ENCODE measurements at places on chromosomes 11 and 22. TPM values are rescaled to one million over a fixed set of nuclear protein-coding genes. Genes with fewer than 3 reads are reported as not detected.

GRCh38 chr11:33942954-33943353, 51.1 kb upstream of the LMO2 start:
- no peak for DNase-seq
- no peaks in the 10 kb centered on the region for H3K4me1 ChIP-seq
- no peak overlapping the region for H3K4me3 ChIP-seq
- H3K27ac ChIP-seq, result no peak overlapping the region

DNA sequence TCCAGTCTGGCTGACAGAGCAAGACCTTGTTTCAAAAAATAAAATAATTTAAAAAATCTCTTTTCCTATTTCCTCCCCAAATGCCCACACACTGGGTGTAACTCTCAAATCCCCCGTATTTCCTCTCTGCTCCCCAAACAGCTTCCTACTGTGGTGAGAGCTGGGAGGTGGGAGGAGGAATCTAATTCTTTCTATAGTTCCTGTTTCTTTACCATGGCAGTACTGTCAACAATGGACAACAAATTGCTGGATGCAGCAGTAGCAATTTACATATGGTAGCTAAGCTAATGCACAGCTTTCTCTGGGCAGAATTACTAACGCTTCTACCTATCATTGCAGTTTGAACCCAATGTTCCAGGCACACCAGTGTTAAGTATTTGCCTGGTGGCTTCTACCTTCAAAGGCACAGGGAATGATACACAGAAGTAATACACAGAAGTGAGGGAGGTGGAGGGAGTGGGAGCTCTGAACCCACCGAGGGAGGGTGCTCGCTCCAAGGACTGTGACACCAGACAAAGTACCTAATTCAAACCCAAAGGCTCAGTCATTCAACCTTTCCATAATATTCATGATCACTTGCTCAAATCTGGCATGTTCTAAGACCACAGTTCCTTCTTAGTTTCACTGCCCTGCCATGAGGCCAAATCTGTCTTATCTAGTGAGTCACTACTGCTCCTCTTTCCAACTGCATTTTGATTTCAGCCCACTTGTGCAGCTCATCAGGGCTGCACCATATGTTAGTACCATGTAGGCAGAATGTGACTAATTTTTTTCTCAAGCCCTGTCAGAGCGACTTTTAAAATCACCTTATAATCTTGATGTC, 37.9 kb downstream of the CELF1 start:
- H3K27me3 ChIP-seq, result no peaks in the 10 kb centered on the region
- H3K27ac ChIP-seq, result peak overlapping the region; percentile 73
- peak; percentile 48 for DNase-seq
- H3K36me3 ChIP-seq, result peaks cover 16% of the 10 kb centered on the region
- H3K4me1 ChIP-seq, result peaks cover 75% of the 10 kb centered on the region
- peak overlapping the region; percentile 29 for H3K4me3 ChIP-seq

DNA sequence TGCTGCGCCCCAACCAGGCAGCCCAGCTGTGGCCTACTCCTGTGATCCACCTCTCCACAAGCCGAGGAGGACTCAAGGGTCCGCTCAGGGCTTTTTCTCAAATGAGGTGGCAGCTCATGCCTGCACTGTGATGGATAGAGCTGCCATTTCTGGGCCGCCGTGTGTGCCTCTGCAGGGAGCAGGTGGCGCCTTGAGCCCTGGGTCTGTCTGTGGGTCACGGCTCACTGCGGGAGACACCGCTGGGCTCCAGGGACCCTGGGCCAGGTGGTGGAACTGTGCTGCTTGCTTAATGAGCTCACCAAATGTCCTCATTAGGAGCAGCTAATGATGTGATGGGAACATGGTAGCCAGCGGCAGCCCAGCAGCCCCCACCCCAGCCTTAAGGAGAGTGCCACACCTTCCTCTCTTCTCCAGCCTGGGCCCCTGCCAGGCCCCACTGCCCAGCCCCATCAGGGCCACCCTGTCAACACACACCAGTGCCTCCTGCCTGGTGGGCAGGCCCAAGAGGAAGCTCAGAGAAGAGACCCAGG, 50.8 kb downstream of the DHCR7 start:
- no peak overlapping the region for H3K27ac ChIP-seq
- H3K36me3 ChIP-seq, result no peaks in the 10 kb centered on the region
- no peak for DNase-seq
- H3K27me3 ChIP-seq, result no peaks in the 10 kb centered on the region
- no peaks in the 10 kb centered on the region for H3K4me1 ChIP-seq
- H3K4me3 ChIP-seq, result no peak overlapping the region

GRCh38 chr22:28348613-28349609, 330.7 kb downstream of the TTC28 start:
- H3K4me3 ChIP-seq, result no peak overlapping the region
- no peaks in the 10 kb centered on the region for H3K4me1 ChIP-seq
- no peak for DNase-seq
- no peaks in the 10 kb centered on the region for H3K36me3 ChIP-seq
- H3K27me3 ChIP-seq, result no peaks in the 10 kb centered on the region

DNA sequence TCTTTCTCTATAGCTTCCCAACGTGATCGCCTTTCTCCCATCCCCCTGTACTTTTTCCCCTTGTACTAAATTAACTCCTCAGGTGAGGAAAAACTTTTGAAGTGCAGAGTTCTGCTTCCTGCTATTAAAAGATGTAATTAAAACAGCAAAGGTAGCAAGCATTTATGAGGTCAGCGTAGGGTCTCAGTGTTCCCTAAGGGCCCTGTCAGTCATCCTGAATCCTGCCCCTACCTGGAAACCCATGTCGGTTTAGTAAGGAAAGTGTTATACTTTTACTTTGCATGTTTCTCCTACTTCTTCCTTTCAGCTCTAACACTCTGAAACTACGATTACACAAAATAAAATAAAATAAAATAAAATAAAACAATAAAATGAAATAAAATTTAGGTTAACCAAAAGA, 1.3 kb upstream of the HBB start:
- no peaks in the 10 kb centered on the region for H3K4me1 ChIP-seq
- no peak overlapping the region for H3K4me3 ChIP-seq
- H3K36me3 ChIP-seq, result no peaks in the 10 kb centered on the region

DNA sequence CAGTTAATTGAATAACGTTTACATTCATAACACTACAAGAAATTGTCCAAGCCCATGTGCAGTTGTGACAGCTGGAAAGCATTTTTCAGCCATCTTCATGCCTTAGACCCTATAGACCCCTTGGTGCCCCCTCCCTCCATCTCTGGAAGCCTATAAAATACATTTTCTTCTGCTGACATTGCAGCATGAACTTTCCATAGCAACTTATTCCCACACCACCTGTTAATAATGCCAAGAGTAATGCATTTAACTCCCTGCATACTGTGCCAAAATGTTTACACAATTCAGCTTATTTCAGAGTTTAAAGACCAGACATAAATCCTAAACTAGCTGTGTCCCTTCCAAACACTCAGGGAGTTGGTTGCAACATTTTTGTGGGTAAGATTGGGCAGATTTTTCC, 143.0 kb upstream of the ARHGAP20 start:
- no peak for DNase-seq
- peaks cover 9% of the 10 kb centered on the region for H3K27me3 ChIP-seq
- H3K4me3 ChIP-seq, result no peak overlapping the region
- H3K4me1 ChIP-seq, result no peaks in the 10 kb centered on the region
- no peaks in the 10 kb centered on the region for H3K36me3 ChIP-seq
- H3K27ac ChIP-seq, result no peak overlapping the region

- H3K4me3 ChIP-seq, result no peak overlapping the region
- H3K27ac ChIP-seq, result no peak overlapping the region
- no peak for DNase-seq
- peaks cover 55% of the 10 kb centered on the region for H3K27me3 ChIP-seq
These were observed 2.7 kb downstream of the FAT3 start for GRCh38 chr11:92227230-92227814.

GRCh38 chr11:16999116-16999515, 15.1 kb downstream of the PLEKHA7 start:
- DNase-seq, result no peak
- H3K27me3 ChIP-seq, result peaks cover 5% of the 10 kb centered on the region
- no peaks in the 10 kb centered on the region for H3K4me1 ChIP-seq
- no peak overlapping the region for H3K27ac ChIP-seq
- no peaks in the 10 kb centered on the region for H3K36me3 ChIP-seq

The FXYD2 gene
- 8.3 TPM for total RNA-seq

- H3K36me3 ChIP-seq, result peaks cover 10% of the 10 kb centered on the region
- no peak overlapping the region for H3K4me3 ChIP-seq
- H3K27ac ChIP-seq, result no peak overlapping the region
- H3K4me1 ChIP-seq, result peaks cover 33% of the 10 kb centered on the region
These were observed 4.9 kb downstream of the NDUFC2 start for GRCh38 chr11:78074756-78075155.

DNA sequence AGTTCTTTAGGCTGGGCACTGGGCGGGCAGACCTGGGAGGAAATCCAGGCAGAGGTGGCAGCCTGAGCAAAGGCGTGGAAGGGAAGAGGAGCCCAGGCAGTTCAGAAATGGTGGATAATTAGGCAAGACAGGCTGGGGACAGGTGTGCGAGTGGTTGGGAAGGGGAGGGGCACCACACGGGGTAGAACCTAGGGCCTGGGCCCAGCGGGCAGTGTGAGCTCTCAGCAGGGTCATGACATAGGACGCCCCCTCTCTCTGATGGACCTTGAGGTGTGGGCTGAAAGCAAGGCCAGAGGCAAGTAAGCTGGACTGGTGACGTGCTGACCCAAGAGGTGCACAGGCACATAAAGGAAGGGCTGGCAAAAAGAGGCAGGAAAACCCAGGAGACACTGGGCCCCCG, 6.8 kb downstream of the UFD1 start:
- H3K4me3 ChIP-seq, result no peak overlapping the region
- H3K27ac ChIP-seq, result no peak overlapping the region
- peaks cover 16% of the 10 kb centered on the region for H3K36me3 ChIP-seq
- no peak for DNase-seq
- H3K4me1 ChIP-seq, result peaks cover 14% of the 10 kb centered on the region

GRCh38 chr11:11261629-11262028, 91.4 kb downstream of the CSNK2A3 start:
- no peak overlapping the region for H3K27ac ChIP-seq
- H3K4me3 ChIP-seq, result no peak overlapping the region
- peaks cover 2% of the 10 kb centered on the region for H3K4me1 ChIP-seq
- H3K27me3 ChIP-seq, result peaks cover 25% of the 10 kb centered on the region

DNA sequence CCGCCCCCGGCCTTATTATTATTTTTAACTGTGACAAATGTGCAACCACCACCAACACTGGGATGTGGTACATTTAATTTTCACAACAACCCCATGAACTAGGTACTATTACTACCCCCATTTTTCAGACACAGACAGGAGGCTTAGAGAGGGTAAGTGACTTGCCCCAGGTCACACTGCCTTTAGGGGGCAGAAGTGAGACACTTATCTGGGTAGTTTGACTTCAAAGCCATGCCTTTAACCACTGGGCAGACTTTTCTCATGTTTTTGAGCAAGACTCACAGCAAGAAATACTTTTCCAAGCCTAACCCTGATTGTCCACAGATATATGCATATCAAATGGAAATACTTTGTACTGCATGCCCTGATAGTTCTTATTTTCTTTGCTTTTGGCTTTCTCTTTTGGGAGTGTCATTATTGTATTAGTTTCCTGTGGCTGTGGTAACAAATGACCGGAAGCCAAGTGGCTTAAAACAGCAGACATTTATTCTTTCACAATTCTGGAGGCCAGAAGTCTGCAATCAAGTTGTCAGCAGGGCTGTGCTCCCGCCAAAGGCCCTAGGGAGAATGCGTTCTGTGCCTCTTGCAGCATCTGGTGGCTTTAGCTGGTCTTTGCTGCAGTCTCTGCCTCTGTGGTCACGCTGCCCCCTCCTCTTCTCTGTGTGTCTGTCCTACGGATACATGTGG, 110.8 kb downstream of the GRIK4 start:
- no peak overlapping the region for H3K4me3 ChIP-seq
- no peak overlapping the region for H3K27ac ChIP-seq

The GANAB gene
- total RNA-seq, result 211 TPM

The CCND1 gene
- total RNA-seq, result 2.4 TPM

DNA sequence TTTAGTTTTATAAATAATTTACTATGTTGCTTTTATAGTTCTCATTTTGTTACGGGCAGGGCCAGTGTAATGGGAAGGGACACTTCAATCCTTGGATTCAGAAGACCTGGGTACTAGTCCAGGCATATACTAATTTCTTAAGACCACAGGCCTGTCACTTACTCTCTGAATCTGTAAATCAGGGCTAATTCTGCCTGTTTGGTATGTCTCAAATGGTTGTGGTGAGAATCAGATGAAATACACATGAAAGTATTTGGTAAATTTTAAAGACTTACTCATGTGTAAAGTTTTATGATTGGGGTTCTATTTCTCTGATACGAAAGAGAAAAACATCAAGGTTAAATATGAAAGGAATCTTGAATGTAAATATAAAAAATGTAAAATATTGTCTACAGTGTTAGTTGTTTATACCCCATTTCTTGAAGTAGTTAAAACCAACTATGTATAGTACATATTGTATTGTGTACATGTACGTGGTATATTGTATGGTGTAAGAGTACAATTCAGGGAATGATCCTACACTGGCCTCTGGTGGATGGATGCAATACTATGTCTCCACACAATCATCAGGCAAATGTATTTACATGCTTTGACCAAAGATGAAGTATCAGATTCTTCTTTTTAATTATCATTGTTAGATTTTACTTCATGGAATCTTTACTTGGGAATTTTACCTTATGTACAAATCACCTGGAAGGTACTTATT, 24.5 kb upstream of the RAG2 start:
- no peaks in the 10 kb centered on the region for H3K36me3 ChIP-seq
- H3K4me3 ChIP-seq, result no peak overlapping the region
- H3K4me1 ChIP-seq, result no peaks in the 10 kb centered on the region
- H3K27ac ChIP-seq, result no peak overlapping the region
- DNase-seq, result no peak
- peaks cover 18% of the 10 kb centered on the region for H3K27me3 ChIP-seq

DNA sequence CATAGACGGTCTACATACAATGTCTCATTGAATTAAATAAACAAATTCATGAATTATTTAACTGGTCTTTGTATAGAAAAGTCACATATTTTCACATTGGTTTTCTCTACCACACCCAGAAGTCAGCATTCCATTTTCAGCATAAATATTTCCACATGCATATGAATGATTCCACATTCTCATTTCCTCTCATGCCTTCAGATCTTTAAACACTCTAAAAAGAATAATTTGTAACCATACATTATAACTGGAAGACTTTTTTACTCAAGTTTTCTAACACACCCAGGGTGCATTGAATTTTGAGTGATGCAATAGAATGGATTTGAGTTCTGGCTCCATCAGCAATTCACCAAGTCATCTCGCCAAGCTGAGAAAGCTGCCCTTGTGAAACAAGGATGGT, 501.8 kb upstream of the TENM4 start:
- no peak for DNase-seq
- no peaks in the 10 kb centered on the region for H3K36me3 ChIP-seq
- H3K4me1 ChIP-seq, result no peaks in the 10 kb centered on the region
- no peak overlapping the region for H3K27ac ChIP-seq
- H3K4me3 ChIP-seq, result no peak overlapping the region

- DNase-seq, result no peak
- H3K36me3 ChIP-seq, result no peaks in the 10 kb centered on the region
- no peak overlapping the region for H3K4me3 ChIP-seq
- peaks cover 16% of the 10 kb centered on the region for H3K27me3 ChIP-seq
These were observed 213.0 kb downstream of the NTM start for GRCh38 chr11:131583421-131583820.
